ENCODE measurements at places on chromosomes 13 and 19.

- no peak for DNase-seq
Observed at GRCh38 chr13:97057176-97057575, 62.9 kb upstream of the OXGR1 start.

- DNase-seq: no peak
Observed at GRCh38 chr19:3249408-3249807, 24.9 kb downstream of the CELF5 start.

- DNase-seq: no peak
Observed at GRCh38 chr13:19587635-19588300, 26.4 kb upstream of the TPTE2 start.

- no peak for DNase-seq
Observed at GRCh38 chr19:56476651-56477428, at the start of gene ZNF667. TSS of gene ZNF667 (minus strand) at chr19:56477345. CDS start at chr19:56462370, 14,975 bp downstream.

Data from NCI-H1417 treated with DMSO at 0.1 percent for 48 hours (cell line).